Amygdala (tissue), 56 donors: ENCODE measurements at places on chromosomes 6 and 20.

- no peak for DNase-seq
Observed at GRCh38 chr20:56940466-56940865, 311.4 kb downstream of the TFAP2C start.

- DNase-seq = no peak
Observed at GRCh38 chr20:37349517-37350491, 3.9 kb downstream of the SRC start.

DNA sequence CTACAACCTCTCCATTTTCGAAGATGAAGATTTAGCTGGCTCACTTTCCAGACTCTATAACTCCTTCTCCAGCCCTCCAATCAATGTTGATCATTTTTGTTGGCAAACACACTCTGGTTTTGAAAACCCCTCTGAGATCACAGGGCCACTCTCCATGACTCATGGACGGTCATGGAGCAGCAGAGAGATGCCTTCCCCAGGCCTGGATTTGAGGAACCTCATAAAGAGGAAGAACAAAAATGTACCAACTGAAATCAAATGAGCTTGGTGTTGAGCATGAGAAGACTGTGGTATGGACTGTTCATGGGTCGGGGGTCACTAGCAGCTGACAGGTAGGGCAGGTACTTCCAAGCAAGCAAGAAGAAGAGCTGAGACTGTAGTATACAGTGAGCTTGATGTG lies 112.8 kb upstream of the INSM1 start:
- no peak for DNase-seq

DNA sequence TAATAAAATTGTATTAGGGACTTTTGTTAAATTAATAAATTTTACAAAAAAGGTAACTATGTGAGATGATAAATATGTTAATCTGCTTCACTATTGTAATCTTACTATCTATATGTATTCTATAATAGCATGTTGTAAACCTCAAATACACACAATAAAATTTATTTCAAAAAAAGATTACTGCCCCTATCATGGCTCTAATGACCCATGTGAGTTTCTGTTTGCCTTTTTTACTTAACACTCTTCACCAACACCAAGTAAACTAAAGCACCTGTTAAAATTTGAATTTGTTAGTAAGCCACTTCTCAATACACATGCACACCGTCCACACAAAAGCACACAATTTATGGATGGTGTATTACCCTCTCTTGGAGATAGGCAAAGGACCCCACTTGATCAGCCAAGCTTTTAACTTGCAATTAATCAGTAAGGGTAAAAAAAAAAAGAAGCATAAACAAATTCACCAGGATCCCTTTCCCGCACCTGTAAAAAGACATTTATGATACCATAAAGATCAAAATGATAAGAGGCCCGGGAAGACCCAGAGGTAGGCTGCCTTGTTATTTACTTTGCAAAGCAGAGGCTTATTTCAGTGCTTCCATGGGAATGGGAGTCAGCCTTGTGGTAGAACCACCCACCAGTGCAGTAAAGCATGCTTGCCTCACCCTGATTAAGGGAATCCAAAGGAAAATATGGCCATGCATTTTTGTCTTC lies 28.6 kb upstream of the PKHD1 start:
- DNase-seq = no peak

DNA sequence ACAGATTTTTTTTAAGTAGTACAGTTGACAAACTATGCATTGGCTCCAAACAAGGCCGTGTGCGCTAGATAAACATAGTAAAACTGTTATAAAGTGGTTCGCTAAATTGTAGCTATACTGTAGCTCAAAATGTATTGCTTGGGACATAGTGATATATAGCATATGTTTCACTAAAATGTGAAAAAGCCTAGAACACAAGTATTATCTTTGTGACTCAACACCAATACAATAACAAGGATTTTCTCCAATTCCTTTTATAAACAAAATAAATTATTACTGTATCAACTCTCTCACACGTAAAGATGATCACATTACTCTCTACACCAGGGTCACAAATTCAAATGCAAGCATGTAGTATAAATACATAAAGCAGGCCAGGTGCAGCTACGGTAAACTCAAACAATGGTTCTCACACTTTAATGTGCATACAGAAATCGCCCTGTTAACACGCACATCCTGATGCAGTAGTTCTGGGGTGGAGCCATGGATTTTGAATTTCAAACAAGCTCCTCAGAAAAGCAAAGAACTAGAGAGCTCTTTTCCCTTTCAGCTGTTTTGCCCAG lies 214.6 kb downstream of the GMDS start:
- DNase-seq = no peak

GRCh38 chr6:27370391-27370790 lies 18.2 kb upstream of the ZNF391 start:
- DNase-seq = no peak

DNA sequence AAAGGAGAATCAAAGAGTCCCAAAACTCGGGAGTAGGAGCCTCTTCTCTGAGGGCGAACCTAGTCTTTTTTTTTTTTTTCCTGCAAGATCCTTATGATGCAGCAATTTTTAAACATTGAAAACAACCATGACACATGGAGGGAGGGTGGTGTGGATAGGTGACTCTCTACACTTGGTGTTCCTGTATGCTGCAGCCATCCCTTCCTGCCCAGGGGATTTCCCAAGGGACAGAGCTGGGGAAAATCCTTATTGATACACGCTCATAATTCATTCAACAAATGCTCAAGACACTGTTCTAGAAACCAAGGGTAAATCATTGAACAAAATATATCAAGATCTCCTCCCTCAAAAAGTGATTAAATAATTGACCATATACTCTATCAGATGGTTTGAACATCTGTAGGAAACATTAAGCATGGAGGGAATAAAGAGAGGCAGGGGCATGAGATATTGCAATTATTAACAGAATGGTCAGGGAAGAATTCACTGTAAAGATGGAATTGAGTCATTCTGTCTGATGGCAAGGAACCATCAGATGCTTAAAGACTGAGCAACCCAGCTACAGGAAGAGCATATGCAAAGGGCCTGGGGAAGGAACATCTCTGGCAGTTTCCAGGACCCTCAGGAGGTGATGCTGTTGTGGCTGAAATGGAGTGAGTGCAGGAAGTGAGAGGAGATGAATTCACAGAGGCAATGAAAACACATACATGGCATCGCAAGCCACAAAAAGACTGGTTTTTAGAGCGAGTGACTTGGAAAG lies 13.4 kb upstream of the BTN3A3 start:
- no peak for DNase-seq
